ENCODE measurements at places on chromosomes 16 and 17.

- no peak for DNase-seq
Observed at GRCh38 chr16:84675884-84676283, 23.9 kb upstream of the USP10 start.

DNA sequence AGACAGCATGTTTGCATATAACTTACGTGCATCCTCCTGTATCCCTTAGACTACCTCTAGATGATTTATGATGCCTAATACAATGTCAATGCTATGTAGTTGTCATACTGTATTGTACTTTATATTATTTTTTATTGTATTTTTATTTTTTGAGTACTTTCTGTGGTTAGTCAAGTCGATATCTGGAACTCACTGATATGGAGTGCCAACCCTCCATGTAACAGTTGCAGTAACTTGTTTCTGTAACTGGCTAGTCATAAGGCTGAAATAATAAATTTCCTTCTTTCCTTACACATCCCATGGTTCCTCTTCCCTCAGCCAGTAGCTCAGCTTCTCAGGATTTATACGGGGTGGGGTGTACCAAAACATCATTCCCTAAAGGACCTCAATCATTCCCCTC lies 23.5 kb downstream of the MPHOSPH6 start:
- no peak for DNase-seq

DNA sequence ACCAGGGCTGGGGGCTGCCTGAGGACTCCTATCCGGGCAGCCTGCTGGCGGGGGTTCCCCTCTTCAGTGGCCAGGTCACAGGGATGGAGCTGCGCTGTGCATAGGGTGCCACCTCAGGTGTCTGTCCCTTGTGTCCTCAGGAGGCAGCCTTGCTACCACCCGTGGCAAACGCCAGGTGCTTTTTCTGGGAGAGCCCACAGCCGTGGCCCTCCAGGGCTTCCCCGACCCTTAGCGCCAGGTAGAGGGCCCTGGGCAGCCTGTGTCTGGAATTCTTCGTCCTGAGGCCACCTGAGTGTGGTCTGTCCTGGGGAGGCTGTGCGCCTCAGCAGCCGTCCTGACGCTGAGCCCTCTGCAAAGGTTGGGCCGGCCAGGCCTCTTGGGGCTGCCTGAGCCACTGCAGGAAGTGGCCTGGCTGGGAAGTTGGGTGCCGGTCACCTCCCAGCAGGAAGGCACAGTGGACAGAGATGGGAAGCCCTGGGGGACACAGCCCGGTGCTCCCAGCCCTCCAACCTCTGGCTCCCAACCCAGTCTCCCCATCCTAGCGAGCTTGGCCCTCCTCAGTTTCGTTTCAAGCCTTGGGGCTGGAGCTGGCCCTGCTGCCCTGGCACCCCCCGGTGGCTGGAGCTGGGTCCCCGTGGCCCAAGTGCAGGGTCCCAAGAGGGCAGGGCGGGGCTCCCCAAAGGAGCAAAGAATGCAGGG lies 7.6 kb upstream of the BAIAP3 start:
- no peak for DNase-seq

DNA sequence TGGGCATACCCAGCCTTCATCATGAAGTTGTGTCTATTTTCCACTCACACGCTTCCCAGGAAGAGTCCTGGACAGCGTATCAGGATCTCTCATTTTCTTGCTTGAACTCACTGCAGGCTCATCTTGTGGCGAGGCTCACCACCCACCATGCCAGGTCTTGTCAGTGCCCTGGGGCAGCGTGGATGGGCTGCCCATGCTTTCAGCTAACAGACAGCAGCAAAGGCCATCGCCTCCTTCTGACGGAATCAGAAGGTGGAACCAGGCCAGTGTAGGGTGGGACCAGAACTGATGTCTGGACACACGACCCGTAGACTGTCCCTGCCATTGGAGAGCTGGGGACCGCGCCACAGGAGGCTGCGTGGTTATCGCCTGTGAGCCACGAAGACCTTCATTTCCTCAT lies 169.4 kb downstream of the FOXL1 start:
- no peak for DNase-seq

GRCh38 chr16:46690281-46691178 lies 1.1 kb downstream of the ORC6 start:
- no peak for DNase-seq

GRCh38 chr17:44539673-44540072 lies 17.6 kb upstream of the FZD2 start:
- DNase-seq, result no peak

GRCh38 chr16:72827866-72828265 lies 220.1 kb downstream of the ZFHX3 start:
- DNase-seq, result no peak

- DNase-seq, result no peak
Observed at GRCh38 chr16:65950211-65950610, 416.3 kb upstream of the CDH5 start.

- no peak for DNase-seq
Observed at GRCh38 chr16:1464196-1464893, 10.5 kb downstream of the CLCN7 start.

DNA sequence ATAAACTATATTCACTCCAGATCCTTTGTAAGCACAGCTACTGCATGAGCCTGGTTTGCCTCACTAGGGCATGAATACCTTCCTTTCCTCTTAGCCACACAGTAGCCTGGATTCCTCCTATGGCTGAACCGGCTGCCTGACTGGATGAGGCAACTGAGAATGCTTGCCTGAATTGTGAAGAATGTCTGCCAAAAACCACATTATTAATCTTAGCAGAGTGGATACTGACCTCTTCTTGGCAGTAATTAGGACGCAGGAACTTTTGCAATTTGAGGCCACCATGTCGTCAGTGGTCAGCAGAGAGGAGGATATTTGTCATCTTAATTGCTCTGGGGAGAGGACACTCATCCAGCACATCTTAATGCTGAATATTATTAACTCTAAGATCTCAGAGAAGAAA lies 651.8 kb upstream of the GOT2 start:
- no peak for DNase-seq

DNA sequence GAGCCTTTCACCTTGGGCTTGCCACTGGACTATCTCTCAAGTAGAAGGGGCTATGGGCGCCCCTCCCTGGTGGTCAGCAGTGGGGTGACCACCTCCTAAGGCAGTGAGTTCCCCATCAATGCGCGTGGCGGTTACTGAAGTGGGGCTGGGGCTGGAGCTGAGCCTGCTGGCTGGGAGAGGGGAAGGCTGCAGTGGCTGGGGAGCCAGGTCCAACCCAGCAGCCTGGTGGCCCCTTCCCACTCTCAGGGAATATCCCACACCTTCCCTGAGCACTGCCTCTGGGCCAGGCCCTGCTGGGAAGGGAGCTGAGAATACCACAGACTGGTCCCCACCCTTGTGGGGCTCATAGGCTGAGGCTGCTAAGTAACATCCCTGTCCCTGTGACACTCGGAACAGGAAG lies 19.8 kb upstream of the MPRIP start:
- DNase-seq, result no peak

DNA sequence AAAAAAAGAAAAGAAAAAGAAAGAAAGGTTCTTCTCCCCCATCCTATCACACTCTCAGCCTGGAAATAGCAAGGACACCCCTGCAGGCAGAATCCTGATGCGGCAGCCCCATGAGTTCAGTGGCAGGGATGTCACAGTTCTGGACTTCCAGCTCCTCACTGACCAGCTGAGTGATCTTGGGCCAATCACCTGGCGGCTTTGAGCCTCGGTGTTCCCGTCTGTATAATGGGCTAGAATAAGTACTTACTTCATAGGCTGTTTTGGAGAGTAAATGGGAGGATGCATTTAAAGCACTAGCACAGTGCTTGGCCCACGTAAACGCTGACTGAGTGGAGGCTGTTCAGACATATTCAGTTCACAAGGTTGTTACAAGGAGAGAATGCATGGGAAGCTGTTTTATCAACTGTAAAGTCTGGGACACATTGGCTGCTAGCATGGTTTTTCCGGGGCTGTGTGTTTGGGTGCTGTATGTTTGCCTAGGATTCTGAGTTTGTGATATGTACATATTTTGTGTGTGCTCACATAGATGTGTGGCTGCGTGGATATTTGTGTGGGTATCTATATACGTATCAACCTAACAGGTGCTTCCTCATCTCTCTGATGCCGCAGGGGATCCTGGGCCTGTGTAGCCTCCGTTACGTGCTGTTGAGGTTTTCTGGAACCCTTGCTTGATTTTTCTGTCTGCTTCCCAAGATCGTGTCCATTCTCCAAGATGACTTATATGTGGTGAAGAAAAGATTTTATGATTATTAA lies 3.4 kb downstream of the BHLHA9 start:
- DNase-seq, result no peak

- DNase-seq, result no peak
Observed at GRCh38 chr16:87704754-87705353, 60.9 kb downstream of the KLHDC4 start.

DNA sequence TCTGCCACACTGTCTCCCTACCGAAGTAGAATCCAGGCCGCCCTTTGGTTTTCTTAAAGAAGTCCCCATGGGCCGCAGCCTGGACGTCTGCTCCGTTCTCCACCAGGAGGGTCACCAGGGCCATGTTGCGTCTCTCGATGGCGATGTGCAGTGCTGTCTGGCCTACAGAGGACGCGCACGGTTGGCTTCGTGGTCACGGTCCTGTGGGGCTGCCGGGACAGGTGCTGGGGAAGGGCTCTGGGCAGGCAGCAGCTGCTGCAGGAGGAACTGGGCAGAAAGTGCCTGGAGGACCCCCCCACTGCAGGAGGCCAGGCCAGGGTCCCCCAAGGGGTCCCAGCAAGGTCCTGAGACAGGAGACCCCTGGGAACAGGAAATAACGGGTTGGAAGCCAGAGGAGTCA lies 19.0 kb downstream of the TRPV1 start:
- no peak for DNase-seq

- DNase-seq, result no peak
Observed at GRCh38 chr17:66574123-66574522, 260.8 kb upstream of the CACNG5 start.

GRCh38 chr17:65742403-65743307 lies 181.2 kb upstream of the AXIN2 start:
- no peak for DNase-seq

DNA sequence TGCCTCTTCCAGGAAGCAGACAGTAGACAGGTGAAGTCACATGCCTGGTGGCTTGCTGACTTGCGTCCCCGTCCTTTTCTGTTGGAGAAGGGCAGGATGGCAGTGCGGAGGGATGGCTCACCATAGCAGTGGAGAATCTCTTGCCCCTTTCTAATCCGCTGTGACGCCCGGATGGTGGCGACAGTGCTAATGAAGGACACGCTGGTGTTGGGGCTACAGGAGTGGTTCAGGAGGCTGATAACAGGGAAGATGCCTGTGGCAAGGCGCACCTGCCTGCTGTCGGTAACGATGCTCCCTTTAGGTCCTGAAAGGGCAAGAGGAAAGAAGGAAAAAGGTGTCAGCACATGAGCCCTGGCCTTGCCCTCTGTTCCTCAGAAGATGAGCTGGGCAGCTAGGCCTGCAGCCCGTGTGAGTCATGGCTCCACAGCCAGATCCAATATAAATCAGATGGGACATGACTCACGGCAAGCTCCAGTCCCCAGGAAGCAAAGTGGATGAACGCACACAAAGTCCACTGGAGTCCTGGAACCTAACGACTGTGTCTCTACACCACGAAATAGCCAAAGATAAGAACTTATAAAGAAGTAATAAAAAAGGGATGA lies 25.5 kb downstream of the SERPINF1 start:
- DNase-seq, result no peak

- no peak for DNase-seq
Observed at GRCh38 chr17:17647524-17648178, 33.6 kb upstream of the RAI1 start.

DNA sequence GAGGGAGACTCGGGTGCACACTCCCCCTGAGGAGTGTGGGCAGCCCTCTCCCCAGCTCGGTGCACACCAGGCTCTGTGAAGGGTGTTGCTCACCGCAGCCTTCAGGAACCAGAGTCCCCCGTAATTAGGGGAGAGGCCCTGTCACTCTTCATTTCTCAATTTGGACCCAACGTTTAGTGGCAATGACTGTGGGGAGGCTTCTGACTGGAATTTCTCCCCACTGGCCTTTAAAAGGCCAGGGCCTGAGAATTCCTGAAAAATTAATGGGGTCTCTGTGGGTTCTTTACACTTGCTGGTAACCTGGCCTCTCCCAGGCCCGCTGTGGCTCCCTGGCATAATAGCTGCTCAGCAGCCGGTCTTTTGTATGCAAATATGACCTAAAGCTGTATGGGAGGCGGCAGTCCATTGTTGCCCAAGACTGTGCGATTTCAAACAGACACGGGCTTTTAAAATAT lies 209.7 kb downstream of the MSI2 start:
- DNase-seq, result no peak

DNA sequence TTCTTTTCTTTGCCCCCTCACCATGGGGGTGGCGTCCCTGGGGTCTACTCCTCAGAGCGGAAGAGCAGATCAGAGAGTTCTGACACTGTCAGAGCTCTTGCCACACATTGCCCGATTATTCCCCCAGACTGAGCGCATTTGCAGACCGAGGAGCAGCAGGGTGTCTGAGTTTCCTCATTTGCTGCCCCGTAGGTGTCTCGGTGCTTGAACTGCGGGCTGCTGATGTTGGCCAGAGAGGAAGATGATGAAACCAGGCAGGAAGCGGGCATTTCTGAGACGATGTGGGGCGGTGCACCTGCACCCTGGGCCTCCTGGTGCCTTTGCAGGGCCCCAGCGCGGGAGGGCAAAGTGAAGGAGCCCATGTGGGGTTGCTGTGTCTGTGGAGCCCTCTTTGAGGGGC lies 55.2 kb downstream of the ARSG start:
- peak; percentile 78 for DNase-seq

DNA sequence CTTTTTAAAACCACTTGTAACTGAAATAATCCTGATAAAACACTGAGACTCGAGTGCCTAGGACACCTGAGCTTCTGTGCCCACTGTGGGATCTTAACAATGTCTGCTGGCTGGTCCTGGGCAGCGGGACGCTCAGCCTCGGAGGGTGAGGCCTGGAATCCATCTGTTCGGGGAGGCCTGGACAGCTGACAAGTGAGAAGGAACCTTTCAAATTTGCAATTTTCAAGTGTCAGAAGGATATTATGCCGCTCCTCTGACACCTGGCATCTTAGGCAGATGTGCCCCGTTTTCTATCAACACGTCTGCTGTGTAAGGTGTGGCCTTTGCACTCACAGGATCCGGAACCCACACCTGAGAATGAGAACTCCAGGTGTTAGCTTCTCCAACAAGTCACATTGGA lies 33.1 kb upstream of the C16orf78 start:
- DNase-seq, result no peak

DNA sequence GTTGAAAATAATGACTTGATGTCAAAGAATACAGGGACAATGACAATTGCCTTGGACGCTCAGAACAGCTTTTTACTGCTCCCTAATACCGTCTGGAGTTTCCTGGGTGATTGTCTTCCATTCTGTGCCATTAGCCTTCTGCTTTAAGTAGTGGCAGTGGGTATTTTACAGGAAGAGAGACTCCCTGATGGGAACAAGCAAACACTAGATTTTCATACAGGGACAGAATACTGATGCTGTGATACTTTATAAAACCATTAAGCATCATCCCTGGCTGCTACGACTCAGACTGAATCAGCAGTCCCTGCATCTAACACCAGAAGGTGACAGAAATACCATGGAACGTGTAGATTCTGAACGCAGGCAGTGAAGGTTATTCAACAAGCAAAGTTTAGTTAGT lies 635.4 kb upstream of the GOT2 start:
- no peak for DNase-seq

- DNase-seq, result no peak
Observed at GRCh38 chr16:73753931-73754330, 542.7 kb upstream of the PSMD7 start.

- no peak for DNase-seq
Observed at GRCh38 chr17:33572615-33573014, 279.5 kb upstream of the ASIC2 start.

GRCh38 chr16:363110-363765 lies 7.1 kb downstream of the MRPL28 start:
- DNase-seq, result no peak

Data from activated CD4-positive, alpha-beta T cell treated with anti-CD3 and anti-CD28 coated beads, Interleukin-2, amount 10 ng/mL, durations not matched to agents 7 days and 5 days (primary cell).